Regular cardiac myocyte (primary cell): ENCODE measurements at places on chromosomes 7 and 10. TPM values are rescaled to one million over a fixed set of nuclear protein-coding genes. Genes with fewer than 3 reads are reported as not detected.

GIMAP7 gene
- under 0.01 and 0.19 TPM in 2 replicates for total RNA-seq

CYP3A7 gene
- total RNA-seq, result not detected in 2 replicates

PARG gene
- 33.5 and 38.9 TPM in 2 replicates for total RNA-seq

EPC1 gene
- 11.3 and 11.7 TPM in 2 replicates for total RNA-seq

TRPV5 gene
- not detected in 2 replicates for total RNA-seq

OR2A5 gene
- total RNA-seq, result not detected in 2 replicates

PILRA gene
- under 0.01 and 0.28 TPM in 2 replicates for total RNA-seq

FFAR4 gene
- total RNA-seq, result not detected in 2 replicates
